ENCODE measurements at places on chromosomes 5 and 9.

GRCh38 chr9:118446943-118447639, 742.9 kb downstream of the TLR4 start:
- no peak for DNase-seq

DNA sequence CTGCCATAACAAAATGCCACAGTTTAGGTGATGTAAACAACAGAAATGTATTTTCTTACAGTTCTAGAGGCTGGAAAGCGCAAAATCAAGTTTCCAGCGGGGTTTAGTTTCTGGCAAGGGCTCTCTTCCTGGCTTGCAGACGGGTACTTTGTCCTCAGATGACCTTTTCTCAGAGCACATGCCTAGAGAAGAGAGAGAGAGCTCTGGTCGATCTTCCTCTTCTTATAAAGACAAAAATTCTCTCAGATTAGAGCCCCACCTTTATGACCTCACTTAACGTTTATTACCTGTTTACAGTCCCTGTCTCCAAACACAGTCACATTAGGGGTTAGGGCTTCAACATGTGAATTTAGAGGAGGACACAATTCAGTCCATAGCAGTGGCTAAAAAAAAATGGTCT, 119.7 kb downstream of the CETN3 start:
- DNase-seq, result no peak

DNA sequence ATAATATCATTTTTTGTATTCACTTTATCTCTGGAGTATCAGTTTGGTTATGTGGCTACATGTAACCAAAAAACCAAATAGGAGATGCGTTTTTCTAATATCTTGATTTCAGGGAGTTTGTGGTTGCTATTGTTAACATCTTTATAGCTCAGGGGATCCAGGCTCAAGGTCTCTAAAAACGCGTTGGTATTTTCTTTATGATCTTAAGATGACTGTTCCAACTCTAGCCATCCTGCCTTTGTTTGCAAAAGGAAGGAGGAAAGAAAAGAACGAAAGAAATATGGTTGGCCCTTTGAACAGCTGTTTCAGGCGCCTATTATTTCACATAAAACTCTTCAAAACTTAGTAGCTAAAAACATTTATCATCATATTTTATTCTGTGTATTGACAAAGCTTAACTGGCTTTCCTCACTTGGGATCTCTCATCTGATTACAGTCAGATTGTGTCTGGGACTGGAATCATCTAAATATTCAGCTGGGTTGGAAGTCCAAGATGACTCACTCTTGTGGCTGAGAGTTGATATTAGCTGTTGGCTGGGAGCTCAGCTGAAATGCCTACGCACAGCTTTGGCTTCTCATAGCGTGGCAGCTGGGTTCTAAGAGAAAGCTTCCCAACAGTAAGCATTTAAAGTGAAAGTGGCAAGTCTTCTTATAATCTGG, 60.1 kb downstream of the FAM174A start:
- DNase-seq, result no peak

DNA sequence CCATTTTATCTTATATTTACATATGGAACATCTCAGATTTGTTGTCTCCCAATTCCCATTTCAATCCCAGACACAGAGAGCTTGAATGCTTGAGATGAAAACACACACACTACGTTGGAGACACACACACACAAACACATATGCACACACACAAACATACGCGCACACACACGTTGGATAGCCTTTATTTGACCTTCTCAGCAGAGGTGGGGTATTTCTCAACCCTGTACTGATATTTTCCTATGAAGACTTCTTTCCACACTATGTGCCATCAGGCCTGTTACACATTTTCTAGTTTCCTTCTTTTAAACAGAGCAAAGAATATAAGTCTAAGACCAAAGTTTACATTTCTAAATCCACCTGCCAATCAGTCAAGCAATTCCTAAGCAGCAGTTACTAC, 291.0 kb downstream of the TAF11L14 start:
- no peak for DNase-seq

GRCh38 chr9:99073985-99074901, 30.7 kb upstream of the TGFBR1 start:
- no peak for DNase-seq

GRCh38 chr5:131545845-131546244, 89.2 kb downstream of the RAPGEF6 start:
- no peak for DNase-seq

DNA sequence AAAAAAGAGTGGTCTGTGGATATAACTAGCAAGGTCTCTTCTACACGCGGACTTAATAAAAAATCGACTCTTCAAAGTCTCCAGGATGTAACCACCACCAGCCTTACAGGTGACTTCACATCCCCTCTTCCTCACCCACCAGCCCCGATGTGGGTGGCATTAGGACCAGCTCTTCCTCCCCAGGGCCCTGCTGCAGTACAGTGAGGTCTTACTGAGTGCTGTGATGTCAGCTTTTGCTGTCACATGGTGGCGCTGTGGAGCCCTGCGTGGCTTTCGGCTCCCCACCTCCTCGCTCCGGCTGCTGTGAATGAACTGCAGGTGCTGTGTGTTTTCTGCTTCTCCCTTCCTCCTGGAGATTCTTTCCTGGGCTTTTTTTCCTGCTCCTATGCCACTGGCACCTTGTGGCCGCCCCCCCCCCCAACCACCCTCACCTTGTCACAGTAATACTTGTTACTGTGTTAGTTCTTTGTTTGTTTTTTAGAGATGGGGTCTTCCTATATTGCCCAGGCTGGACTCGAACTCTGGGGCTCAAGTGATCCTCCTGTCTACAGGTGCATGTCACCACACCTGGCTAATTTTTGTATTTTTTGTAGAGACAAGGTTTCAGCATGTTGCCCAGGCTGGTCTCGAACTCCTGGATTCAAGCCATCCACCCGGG, 15.8 kb upstream of the RAPGEF1 start:
- peak; percentile 94 for DNase-seq

- DNase-seq, result peak; percentile 72
Measured at GRCh38 chr5:64768358-64769312, at the start of the genes CWC27 and SREK1IP1. CWC27 (plus strand) TSS chr5:64768930; CDS start chr5:64769147, 217 bp downstream. SREK1IP1 (minus strand) TSS chr5:64768691; CDS start chr5:64768517, 174 bp downstream.

DNA sequence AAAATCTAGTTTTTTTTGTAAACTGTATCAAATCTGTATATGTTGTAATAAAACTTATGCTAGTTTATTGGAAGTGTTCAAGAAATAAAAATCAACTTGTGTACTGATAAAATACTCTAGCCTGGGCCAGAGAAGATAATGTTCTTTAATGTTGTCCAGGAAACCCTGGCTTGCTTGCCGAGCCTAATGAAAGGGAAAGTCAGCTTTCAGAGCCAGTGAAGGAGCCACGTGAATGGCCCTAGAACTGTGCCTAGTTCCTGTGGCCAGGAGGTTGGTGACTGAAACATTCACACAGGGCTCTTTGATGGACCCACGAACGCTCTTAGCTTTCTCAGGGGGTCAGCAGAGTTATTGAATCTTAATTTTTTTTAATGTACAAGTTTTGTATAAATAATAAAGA, 24.3 kb downstream of the HMGCR start:
- no peak for DNase-seq

DNA sequence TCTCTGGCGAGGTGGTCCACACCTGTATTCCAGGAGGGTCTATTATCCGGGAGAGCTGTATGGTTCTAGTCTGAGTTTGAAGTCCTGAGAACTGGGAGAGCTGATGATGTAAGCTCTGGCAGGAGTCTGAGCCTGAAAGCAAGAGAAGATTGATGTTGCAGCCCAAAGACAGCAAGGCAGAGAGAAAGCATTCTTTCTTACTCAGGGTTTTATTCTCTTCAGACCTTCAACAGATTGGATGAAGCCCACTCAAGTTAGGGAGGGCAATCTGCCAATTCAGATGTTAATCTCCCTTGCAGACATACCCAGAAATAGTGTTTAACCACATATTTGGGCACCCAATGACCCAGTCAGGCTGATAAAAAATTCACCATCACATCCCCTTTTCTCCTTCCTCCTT, 159.1 kb downstream of the CCDC171 start:
- DNase-seq, result no peak

DNA sequence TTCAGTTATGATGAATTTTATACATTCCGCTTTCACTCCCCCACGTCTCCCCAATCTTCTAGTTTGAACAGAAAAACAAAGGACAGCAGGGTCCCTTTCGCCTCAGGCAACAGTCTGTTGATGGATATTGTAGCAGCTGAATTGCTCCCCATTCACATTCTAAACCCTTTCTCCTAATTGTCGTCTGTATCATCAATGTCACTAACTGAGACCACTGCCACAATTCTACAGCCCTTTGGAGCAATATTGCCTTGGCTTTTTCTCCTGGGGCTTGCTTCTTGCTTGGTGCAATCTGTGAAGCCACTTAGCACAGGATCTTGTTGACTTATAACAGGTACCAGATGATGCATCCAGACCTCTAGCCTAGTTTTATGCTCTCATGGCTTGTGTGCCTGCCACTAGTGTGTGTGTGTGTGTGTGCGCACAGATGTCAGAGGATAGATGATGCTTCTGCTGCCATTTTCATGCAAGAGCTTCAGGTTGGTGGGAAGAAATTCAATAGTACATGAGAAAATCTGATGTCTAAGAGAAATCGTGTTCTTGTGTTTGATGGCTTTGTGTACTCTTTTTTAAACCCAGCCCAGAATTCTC, 195.2 kb upstream of the ISL1 start:
- peak; percentile 77 for DNase-seq

DNA sequence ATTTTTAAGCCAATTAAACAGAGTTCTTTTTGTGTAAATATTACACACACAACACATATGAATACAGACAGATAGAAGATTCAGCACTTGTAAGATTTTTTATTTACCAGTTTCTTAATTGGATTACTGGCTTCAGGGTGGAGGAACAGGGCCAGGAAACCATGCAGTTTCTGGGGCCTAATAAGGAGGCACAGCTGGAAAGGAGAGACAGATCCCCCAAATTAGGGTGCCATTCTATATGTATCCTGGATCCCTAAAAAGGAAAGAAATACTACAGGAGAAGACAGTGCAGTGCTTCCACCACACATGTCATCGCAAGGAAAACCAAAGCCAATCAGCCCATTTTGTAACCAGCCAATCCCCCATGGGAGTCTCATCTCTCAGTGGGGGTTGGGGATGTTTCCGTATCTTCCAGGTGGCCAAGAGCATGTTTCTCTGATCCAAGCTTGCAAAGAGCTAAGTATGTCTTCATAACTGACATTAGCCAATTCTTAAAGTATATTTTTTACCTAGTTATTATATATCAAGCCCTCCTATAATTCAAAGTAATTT, 15.8 kb upstream of the ABO start:
- no peak for DNase-seq

GRCh38 chr5:4018007-4018406, 422.4 kb downstream of the IRX1 start:
- no peak for DNase-seq
